Trophoblast cell (in vitro differentiated cells and primary cell): ENCODE measurements at places on chromosomes 4 and X.

- no peak for DNase-seq
Measured at GRCh38 chr4:47418147-47418546, 45.4 kb downstream of the COMMD8 start.

DNA sequence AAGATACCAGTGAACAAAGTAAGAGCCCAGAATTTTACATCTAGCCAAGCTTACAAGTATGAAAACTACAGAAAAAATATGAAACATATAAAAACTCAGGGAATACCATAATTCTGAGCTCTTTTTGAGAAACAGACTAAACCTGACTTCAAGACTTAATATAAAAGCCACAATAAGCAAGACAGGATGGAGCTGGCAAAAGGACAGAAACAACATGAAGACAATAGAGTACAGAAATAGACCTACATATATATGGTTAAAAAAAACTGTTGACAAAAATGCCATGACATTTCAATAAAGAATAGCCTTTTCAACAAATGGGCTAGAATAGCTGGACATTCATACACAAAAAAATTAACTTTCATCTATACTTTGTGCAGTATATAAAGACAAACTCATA lies 49.4 kb downstream of the UBA6 start:
- no peak for DNase-seq

DNA sequence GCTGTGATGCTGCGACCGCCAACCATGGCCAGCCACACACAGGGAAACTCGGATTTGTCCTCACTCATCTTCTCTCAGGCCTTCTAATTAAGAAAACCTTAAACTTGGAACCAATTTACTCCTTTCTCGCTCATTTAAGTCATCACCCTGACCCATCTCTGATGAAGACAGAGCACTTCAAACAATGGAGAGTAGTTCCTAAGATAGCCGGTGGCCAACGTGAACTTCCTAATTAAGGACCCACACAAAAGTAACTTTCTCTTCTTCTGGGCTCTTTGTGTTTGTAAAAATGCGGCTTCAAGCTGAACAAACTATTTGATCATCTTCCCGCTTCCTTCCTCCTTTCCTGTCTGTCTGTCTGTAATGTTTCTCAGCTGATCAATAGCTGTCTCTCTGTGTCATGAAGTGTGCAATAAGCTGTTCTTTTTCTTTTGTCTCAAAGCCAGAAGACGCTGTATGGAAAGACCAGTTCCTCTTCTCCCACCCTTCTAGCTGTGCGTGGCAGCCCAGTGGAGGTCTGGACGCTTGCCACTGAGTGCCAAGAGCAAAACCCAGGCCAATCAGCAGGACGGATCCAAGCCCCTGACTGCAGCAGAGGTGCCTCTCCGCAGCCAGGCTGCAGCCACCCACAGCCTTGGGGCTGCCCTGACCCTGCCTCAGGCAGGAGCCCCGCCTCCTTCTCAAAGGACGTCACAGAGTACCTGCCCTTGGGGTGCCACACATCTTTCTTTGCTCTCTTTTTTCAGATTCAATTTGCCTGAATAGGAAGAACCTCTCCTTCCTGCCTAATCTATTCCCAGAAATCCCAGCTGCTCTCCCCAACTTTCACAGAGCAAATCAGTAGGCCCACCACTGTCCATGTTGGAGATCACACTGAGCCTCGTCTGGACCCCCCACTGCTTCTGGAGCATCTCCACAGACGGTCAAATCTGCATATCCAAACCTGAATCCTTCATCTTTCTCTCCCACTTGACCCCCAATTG lies 59.3 kb downstream of the MAML3 start:
- DNase-seq, result peak; percentile 41

DNA sequence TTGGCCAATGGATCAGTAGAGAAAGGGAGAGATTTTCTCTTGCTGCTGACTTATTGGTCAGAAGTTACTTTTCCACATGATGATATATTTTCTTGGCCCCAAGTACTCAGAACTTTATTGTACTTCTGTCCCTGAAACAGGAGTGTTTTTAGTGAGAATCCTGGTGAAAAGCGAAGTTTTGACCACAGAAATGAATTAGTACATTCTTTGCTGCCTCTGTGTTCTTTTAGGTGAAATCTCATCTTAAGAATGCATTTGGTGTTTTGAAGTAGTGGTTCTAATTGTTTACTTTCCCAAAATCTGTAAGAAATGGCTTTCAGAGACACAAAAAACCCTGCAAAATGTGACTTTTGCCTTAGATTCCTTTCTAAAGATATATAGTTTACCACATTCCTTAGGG lies 240.4 kb downstream of the FRMPD4 start:
- DNase-seq, result no peak

GRCh38 chr4:84846985-84847384 lies 119.5 kb downstream of the WDFY3 start:
- DNase-seq, result no peak

DNA sequence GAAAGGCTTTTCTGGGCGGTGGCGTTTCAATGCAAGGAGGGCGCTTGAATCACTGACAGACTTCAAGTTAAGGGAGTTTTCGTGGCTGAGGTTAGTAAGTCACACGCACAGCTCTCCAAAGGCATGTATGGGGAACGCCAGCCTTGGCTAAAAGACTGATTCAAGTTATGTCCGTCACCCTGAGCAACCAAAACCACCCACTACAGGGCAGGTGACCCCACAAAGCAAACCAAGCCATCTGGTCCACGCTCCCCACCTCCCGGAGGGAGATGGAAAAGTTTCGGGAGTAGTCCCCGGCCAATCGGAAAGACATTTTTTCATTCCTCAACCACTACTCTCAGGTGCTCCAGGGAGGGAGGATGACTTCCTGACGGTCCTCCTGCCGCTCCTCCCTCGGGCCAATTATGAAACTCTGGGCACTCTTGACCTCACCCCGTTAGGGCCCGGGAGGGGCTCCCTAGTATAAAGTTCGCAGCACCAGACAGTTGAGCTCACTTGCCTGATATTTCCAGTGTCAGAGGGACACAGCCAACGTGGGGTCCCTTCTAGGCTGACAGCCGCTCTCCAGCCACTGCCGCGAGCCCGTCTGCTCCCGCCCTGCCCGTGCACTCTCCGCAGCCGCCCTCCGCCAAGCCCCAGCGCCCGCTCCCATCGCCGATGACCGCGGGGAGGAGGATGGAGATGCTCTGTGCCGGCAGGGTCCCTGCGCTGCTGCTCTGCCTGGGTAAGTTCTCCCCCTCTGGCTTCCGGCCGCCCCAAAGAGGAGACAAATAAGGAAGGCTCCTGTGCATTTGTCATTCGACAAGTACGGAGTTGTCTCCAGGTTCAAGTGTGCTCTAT lies at the start of gene EREG:
EREG (plus strand) TSS at position 494 of the 840 bp plus-strand sequence; CDS start at position 658, 164 bp downstream.
- DNase-seq, result peak; percentile 24

DNA sequence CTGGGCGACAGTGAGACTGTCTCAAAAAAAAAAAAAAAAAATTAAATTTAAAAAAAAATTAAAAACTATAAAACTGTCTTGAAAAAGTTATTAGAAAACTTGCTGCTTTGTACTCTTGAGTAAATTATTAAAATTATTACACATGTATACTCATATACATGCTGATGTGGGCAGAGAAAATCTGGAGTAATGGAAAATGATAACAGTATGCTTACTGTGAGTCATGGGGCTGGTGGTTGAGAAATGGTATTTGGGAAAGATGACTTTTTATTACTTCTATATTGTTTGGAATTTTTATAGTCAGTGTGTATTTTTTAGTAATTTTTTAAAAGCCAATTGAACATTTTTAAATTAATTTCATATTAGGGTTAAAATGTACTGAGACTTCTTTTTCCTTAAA lies 7.5 kb downstream of the YY2 start:
- DNase-seq, result no peak

- no peak for DNase-seq
Measured at GRCh38 chrX:15469613-15470012, 23.5 kb downstream of the PIR start.

DNA sequence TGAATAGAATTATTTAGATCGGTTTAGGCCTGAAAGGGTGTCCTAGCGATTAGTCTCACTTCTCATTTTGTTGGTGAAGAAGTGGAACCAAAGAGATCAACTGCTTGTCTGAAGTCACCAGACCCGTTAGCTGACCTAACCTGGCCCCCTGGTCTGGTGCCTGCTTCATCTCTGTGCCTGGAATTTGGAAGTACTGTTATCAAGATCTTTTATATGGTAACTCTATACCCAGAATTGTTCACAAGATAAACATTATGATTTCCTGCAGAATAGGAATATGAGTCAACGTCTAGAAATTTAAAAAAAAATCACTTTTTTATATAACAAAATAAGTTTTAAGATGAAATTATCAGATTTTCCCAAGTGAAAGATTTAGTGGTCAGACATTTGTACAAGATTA lies 37.2 kb downstream of the LRP2BP start:
- peak; percentile 28 for DNase-seq

DNA sequence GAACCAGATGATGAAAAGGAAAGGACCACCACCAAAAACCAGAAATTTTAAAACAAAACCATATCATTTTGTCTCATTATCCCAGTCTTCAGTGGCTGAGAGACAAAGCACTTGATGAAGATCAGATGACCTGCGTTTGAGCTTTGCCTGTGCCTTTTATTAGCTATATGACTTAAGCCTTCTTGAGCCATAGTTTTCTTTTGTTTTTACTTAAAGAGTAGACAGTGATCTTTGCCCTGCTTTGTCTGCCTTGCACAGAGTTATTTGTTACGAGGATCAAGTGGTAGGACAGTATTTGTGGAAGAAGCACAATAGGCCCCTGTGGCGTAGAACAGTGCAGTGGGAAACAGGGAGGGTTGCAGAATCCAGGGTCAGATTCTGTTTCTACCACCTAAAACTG lies 89.9 kb downstream of the SLC10A6 start:
- no peak for DNase-seq

DNA sequence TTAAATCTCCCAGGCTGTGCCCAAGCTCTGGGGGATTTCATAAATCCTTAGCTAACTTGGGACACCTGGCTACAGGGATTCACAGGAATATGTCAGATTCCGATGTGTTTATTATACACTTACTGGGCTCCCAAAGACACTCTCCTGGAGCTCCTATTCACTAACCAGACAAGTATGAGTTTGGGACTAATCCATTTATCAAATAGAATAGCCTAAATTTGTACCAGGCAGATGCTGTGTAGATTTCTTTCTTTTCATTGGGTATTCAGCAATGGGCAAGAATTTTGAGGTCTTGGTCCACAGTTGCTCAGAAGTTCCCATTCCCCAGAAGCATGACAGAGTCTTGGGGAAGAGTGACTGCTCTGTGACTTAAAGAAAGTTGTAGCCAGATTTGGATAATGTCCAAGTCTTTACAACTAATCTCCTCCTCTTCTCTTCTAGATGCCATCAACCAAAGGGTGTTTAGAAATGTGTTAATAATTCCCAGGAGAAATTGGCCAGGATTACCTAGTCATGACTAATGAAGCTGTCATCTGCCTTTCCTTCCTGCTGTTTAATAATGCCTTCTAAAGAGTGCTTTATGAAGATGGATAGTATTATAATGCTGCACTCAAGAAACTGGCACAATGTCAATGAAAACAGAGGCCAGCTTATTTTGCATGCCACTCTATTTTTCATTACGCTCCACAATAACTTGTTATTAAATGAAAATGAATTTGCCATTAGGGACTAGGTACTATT lies 120.9 kb downstream of the CHIC2 start:
- DNase-seq, result no peak

DNA sequence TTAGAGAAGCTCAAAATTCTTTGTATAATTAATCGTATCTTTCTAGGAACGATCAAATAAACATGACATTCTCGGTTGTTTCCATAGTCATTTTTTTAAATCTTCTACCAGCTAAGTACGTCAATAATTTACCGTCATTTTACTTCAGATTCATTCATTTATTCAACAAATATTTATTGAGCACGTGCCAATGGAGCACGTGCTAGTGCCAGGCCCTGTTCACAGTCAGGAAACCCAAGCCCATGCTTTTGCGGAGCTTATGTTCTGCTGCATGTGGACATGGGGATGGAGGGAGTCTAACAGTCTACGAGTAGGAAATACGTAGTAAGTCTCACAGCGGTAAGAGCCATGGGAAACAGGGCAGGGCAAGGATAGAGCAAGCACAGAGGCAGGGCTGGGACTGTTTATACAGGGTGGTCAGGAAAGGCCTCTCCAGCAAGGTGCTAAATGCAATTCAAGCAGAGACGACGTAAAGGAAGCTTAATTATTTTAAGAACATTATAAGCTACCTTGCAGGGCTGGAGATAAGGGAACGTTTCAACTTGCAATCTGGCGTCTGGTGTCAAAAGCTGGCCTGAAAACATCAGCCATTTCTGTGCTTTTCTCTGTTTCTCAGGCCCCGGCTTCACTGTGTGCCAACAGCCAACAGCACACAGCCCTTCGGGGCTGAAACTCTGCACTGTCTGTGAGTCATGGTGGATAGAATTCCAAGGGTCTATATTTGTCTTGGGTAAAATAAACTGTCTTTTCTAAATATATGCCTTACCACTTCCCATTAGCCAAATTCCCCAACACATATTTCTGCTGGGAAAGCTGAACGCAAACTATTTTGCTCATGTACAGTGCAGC lies 517.1 kb upstream of the ZFP42 start:
- no peak for DNase-seq

GRCh38 chrX:29478336-29479069 lies 736.9 kb upstream of the MAGEB2 start:
- no peak for DNase-seq

- no peak for DNase-seq
Measured at GRCh38 chr4:180120068-180120467, 2123.1 kb upstream of the TENM3 start.

GRCh38 chrX:133497356-133497755 lies 82.1 kb upstream of the GPC4 start:
- DNase-seq, result no peak

DNA sequence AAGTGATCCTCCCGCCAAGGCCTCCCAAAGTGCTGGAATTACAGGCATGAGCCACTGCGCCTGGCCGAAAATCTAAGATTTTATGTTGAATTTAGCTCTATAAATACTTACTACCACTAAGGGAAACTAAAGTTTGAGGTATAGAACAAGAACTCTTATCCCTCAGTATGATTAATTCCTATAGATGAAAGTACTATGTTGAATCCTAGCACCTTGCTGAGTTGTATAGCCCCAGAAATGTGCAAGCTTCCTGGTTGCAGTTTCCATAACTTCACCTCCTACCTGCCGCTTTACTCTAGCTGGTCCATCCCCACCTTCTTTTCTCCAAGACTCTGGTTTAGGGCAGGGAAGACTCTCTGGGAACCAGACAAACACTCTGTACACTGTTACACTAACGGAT lies 11.8 kb upstream of the TSPAN5 start:
- no peak for DNase-seq

DNA sequence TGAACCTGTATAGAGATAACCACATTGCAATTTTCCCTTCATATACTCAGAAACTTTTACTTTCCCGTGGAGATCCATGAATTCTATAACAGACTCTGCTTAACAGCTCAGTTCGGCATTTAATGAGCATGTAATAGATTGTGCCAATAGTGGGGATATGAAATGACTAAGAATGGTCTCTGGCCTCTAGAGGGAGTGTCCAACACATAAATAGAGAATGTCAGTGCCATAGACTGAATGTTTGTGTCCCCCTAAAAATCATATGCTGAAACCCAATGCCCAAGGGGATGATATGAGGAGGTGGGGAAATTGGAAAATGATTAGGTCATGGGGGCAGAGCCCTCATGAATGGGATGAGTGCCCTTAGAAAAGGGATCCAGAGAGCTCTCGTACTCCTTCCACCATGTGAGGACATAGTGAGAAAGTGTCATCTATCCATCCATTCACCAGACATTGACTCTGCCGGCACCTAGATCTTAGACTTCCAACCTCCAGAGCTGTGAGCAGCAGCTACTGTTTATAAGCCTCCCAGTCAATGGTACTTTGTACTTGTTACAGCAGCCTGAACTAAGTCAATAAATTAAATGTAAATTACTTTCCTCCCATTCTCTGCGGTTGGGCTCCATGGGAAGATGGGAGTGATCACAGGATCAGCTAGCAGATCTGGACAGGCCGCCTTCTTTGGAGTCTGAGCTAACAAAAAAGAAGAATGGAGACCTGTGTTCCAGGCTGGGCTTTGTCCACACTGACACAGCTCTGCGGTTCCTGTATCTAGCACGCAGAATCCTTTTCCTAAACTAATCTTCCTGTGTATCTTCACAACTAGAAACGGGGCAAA lies 28.1 kb upstream of the HPSE start:
- no peak for DNase-seq
